GM23338 (cell line): ENCODE measurements at places on chromosomes 13 and 19.

- no peak for DNase-seq
Observed at GRCh38 chr19:42111384-42111783, 20.9 kb downstream of the POU2F2 start.

DNA sequence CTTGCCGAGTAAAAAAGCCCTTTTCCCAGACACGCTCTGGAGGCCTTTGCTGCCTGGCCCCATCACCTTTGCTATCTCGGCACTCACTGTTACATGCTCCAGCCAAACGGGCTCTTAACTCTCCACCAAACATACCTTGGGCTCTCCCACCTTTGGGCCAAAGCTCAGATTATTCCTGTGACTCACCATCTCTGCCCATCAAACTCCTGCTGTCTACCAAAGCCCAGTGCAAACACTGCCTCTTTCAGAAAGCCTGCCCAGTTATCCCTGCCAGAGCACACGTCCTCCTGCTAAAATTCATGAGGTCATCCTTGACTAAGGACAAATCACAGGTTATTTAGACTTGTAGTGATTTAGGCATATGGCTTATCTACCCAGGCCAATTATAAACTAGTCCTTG, 48.1 kb upstream of the SERPINE3 start:
- no peak for DNase-seq

- peak; percentile 92 for DNase-seq
Observed at GRCh38 chr13:113209336-113209758, at the start of gene CUL4A. CUL4A (plus strand) TSS chr13:113209613; CDS start chr13:113209628, 15 bp downstream.

DNA sequence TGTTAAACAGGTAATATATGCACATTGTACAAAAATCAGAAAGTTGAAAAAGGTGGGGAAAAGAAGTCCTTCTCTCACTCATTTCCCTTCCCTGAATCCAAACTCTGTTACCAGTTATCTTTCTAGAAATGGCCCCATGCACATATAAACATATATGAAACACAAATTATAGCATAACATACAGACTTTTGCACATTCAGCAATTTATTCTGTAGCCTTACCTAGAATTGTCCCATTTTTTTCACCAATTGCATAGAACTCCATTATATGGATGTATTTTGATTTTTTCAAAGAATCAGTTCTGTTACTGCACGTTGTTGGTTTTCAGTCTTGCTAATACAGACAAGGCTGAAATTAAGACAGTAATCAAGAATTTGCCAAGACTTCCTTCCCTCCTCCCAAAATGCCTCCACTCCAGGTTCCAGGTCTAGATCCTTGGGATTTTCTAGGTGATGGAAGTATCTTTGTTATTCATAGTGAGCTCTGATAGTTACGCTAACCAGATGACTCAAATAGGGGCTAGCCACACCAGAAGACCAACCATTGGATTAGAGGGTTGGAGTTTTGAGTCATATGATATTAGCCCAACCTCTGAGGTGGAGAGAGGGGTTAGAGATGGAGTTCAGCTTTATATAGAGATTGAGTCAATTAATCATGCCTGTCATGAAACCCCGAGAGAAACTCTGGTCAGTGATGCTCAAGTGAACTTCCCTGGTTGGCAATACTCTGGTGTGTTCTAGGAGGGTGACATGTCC, 30.7 kb downstream of the GPR180 start:
- peak; percentile 25 for DNase-seq

DNA sequence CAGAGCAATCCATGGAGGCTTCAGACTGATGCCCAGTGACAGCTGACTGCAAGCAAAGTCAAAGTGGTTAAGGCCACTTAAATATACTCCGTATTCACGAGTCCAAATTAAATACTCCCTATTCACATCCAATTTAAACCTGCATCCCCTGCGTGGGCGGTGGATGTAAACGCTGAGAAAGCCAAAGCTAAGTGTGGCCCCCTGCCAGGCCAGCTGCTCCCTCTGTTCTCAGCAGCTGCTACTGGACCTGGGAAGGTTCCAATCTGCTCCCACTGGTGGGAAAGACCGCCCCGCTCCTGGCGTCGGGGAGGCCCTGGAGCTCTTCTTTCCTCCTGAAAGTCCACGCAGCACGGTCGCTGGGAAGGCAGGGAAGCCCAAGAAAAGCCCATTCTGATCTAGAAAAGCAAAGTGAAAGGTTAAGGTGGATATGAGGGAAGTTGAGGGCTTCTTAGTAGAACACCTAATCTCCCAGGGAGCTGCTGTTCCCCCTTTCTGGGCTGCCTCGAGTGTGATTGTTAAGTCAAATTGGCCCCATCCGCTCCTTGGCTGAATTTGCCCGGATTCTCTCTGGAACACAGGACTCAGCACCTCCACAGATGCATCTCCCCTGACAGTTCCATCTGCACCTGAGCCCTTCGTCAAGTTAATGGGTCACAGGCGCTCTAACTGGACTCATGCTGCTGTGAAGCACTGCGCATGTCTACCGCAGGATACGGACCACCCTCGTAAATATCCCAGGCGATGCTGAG, 205.5 kb downstream of the USP12 start:
- DNase-seq = no peak

GRCh38 chr13:100808330-100809128, 133.9 kb upstream of the TMTC4 start:
- DNase-seq = no peak
